NCI-H2081 treated with DMSO at 0.1 percent for 48 hours (cell line): ENCODE measurements at places on chromosomes 1 and 21.

GRCh38 chr1:150622303-150622975, 7.0 kb downstream of the ENSA start:
- no peak for DNase-seq

DNA sequence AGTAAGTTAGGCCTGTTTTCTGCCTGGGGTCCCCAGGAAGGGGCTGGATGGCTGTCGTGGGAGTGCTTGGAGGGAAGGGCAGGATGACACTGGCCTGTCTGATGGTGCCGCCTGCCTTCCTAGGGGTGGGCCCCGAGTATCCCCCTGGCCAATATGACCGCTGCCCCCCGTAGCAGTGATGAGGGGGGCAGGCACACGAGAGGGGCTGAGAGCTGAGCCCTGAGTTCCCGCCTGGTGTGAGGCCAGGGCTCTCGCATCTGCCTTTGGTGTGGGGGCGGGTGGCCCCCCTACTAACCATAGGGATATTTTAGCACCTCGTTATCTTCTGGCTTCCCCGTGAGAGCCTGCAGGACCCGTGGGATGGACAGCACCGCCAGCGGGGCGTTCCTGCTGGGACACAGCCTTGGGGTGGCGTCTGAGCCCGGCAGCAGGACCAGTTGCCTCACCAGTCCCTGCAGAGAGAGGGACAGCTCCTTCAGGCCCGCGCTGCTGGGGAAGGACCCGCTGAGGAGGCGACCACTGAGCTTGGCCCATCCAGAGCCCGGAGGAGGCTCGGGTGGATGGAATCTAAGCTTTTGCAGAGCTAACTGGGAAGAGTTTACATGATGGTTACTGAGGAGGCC, 10.4 kb downstream of the KRTAP10-1 start:
- no peak for DNase-seq

DNA sequence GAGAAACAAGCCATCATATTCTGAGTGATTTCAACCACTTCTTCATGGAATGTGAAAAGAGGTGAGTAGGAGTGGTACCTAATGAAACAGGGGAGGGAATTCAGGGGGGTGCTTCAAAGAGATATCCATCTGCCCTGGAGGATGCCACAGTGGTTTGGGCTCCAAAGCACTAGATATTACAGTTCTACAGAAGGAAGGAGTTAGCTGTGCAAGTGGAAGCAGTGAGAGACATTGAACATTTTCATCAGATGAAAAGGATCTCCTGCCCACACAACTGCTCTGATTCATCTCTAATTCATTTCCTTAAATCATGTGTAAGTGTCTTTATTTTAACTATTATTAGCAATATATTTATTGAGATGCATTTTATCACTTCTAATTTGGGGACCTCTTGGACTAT, 2.8 kb upstream of the RGS5 start:
- DNase-seq = no peak

DNA sequence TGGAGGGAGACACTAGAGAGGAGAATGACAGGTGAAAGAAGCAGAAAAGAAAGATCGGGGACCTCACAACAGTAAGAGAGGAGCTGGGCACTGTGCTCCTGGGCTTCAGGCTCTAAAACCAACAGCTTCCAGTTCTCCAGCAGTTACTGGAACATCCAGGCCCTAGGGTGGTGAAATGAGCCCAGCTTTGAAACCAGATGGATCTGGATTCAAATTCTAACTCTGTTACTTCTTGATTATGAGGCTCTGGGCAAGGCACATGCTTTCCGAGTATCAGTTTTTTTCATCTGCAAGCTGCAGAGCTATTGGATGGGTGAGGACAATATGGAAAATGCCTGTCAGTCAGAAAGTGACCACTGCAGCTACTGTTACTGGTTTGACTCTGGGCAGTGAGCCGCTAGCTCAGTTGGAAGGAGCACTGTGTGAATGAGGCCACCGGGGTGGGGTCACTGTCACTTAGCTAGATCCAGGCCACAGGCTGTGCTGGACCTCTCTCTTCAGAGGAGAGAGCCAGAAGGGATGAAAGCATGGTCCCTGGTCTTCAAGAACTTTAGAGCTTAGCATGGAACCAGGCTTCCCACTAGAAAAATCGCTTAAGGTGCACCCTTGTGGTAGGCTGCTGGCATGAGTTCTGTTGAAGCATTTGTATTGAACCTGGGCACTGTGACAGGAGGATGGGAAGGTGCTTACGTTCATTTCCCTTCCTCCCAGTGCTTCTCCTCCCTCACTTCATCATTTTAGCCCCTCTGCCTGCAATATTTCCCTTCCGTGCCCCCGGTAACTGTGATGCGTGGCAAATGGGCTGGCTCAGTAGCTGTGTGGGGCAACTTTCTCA, 12.2 kb downstream of the PLEKHO1 start:
- DNase-seq = no peak

- DNase-seq = no peak
Measured at GRCh38 chr1:101264697-101265096, 27.9 kb downstream of the S1PR1 start.

DNA sequence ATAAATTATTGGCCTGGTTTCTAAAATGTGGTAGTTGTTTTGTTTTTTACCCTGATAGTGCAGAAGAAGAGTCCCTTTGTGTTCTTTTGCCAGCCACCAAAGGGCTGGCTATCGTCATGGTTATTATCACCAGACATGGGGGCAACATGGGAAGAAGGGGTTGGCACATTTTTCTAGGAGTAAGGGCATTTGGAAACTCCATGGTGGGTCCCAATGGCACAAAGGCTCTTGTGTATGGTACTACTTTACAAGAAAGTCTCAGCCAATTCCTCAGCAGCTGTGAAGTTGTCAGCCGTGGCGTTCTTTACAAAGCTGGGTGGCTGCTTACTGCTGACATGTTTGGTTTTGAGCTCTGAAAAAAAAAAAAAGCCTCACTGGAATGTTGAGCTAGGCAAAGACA, 330.4 kb upstream of the ESRRG start:
- DNase-seq = no peak

DNA sequence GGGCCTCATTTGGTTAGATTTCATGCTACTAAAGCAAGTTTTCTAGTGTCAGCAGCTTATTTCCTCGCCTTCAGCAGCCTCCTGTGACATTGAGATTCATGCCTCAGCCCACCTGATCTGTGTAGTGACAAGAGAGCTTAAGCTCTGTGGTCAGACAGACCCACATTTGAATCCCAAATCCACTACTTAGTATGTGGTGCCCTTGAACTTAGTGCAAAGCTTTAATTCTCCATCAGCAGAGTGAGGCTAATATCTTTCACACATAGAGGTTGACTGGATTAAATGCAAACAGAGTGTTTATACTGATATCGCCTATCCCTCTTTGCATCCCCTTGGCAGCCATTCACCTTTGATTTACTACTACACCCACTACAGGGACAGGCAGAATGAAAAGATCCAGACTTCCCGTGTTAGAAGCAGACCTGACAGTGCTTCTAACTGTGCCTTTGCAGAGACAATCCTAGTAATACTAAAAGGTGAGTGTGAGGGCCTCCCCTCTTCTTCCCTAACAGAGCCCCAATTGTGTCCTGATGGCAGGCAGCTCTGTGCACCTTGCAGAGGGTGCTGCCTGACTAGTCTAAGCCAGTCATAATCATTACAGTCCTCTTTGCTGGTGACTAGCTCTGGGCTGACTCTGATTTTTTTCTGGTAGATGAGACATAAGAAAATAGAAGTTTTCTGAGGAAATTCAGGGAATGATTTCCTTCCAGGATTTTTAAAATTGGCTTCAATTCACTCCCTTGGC, 264.0 kb downstream of the CTH start:
- DNase-seq = no peak

- peak; percentile 59 for DNase-seq
Measured at GRCh38 chr1:91501523-91501851, 836 bp downstream of the CDC7 start.

GRCh38 chr1:20216574-20216973, 30.3 kb upstream of the PLA2G2C start:
- DNase-seq = no peak

GRCh38 chr21:43364851-43365424, 62.0 kb downstream of the SIK1 start:
- DNase-seq = no peak

- DNase-seq = no peak
Measured at GRCh38 chr21:45974073-45975019, 7.2 kb upstream of the COL6A1 start.
